ENCODE measurements at places on chromosomes 2 and 18. TPM values are rescaled to one million over a fixed set of nuclear protein-coding genes. Genes with fewer than 3 reads are reported as not detected.

SNORC gene
- total RNA-seq = 0.12 TPM

SPP2 gene
- not detected for total RNA-seq

C18orf54 gene
- total RNA-seq = 2.0 TPM

ACMSD gene
- not detected for total RNA-seq

CSRNP3 gene
- 1.2 TPM for total RNA-seq

RGPD3 gene
- total RNA-seq = 0.43 TPM

RGPD5 gene
- total RNA-seq = 9.1 TPM

EIF2AK3 gene
- 23.3 TPM for total RNA-seq

ARHGEF4 gene
- total RNA-seq = 8.3 TPM

GPR39 gene
- 0.94 TPM for total RNA-seq

All from pericardium fibroblast (primary cell).